ENCODE measurements at places on chromosomes 4 and X. TPM values are rescaled to one million over a fixed set of nuclear protein-coding genes. Genes with fewer than 3 reads are reported as not detected.
A peak's percentile ranks its signal among the peaks of the same experiment; 100 is the strongest.

DNA sequence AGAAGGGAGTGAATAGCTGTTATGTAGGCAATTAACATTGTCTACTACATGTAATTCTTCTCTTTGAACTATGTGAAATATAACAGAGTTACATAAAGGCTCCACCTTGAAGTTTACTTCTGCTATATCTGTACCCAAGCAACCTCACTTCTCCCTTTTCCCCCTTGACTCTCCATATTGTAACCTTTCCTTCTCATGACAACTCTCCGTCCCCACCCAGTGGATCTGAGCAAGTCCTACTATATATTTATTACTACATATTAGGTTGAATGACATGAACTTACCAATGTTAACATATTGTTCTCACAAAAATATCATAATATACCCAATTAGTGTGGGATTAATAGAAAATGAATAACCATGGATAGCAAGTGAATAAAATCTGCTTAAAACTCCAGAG lies 93.2 kb upstream of the ATP8A1 start:
- DNase-seq = no peak

GRCh38 chr4:118175506-118175905 lies 141.2 kb downstream of the NDST3 start:
- DNase-seq = no peak

GRCh38 chr4:101155945-101156344 lies 191.4 kb downstream of the PPP3CA start:
- no peak for DNase-seq

- peak; percentile 70 for DNase-seq
Observed at GRCh38 chr4:153232768-153233167, 28.5 kb downstream of the TRIM2 start.

DNA sequence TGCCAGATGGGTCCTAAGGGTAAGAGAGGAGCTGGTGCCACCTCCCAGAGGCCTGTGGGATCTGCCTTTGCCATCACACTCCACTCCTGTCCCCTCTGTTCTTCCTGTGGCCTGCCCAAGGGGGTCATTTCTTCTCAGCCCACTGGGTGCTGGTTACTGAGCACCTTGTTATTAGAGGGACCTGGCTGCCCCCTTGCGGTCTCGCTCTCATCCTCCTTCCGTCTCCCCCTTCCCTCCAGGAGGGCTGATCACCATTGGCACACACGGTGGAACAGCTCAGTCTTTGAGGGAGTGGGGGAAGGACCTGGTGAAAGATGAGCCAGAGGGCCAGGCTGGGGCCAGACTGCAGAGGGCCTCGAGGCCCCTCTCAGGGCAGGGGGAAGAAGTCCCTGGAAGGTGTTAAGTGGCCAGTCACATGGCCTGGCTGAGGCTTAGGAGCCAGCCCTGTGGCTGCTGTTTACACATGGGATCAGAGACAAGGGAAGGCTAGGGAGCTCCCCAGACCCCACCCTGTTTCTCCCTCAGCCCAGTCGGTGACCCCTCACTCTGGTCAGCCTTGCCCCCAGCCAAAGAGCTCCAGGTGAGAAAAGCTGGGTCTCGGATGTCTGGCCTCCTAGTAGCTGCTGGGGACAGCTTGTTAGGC lies 68.1 kb downstream of the MTMR1 start:
- no peak for DNase-seq

GRCh38 chr4:60885011-60885410 lies 315.1 kb upstream of the ADGRL3 start:
- DNase-seq = no peak

- DNase-seq = no peak
Observed at GRCh38 chr4:141962486-141962885, 326.1 kb downstream of the IL15 start.

DNA sequence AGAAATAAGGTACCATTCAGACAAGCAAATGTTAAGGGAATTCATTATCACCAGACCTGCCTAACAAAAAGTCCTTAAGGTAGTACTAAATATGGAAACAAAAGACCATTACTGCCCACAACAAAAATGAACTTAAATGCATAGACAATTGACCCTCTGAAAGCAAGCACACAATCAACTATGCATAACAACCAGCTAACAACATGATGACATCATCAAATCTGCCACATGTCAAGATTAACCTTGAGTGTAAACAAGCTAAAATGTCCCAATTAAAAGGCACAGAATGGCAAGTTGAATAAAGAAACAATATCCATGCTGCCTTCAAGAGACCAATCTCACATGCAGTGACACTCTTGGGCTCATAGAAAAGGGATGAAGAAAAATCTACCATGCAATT lies 160.7 kb upstream of the CPXCR1 start:
- no peak for DNase-seq

DNA sequence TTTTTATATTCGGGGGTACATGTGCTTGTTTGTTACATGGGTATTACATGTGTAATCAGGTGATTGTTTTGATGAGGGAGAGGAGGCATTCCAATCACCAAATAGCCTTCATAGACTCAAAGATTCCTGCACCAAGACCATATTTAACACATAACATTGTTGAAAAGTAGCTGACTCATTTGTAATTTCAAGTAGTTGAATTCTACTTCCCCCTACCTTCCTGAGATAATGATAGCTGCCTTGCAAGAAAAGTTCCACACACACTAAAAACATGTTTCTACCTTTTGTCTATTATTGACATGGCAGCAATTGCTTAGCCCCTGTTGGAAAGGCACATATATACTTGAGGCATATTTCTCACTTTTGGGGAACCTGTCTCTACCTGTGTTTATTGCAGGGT lies 16.1 kb downstream of the PGAM4 start:
- DNase-seq = no peak

DNA sequence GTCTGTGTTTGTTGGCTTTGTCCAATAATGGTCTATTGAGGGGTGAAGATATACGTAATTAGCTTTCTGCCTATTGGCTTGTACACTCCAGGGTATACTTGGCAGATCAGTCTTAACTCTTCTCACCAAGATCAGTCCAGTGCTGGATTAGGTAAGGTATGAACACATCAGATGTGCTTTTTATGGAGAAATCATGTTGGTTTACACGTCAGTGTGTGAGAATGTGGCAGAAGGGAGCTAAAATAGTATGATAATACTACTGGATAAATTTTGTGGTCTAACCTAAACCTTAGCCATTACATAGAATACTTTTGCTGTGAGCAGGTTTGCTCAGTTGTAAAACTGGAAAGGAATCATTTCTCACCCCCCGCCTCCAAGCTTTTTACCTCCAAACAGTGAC lies 4.2 kb downstream of the PDHA1 start:
- DNase-seq = no peak

DNA sequence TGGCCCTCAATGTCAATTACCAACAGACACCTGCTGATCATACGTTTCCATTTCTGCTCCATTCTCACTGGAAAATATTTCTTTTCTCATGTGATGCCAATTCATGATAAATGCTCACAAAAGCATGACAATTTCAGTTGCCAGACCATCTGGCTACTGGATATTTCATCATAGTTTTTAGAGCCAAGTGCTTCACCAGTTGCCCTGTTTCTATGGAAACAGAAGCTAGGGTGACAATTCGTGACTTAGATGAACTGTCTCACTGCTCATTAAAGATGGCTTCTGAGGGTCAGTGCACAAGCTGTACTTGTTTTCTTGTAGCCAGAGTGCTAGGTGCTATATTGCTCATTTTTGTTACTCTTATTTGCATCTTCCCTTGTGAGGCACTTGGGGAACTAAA lies 184.9 kb downstream of the COMMD8 start:
- no peak for DNase-seq

GRCh38 chrX:153667956-153668396 lies 5.6 kb downstream of the PNCK start:
- peak; percentile 84 for DNase-seq

DNA sequence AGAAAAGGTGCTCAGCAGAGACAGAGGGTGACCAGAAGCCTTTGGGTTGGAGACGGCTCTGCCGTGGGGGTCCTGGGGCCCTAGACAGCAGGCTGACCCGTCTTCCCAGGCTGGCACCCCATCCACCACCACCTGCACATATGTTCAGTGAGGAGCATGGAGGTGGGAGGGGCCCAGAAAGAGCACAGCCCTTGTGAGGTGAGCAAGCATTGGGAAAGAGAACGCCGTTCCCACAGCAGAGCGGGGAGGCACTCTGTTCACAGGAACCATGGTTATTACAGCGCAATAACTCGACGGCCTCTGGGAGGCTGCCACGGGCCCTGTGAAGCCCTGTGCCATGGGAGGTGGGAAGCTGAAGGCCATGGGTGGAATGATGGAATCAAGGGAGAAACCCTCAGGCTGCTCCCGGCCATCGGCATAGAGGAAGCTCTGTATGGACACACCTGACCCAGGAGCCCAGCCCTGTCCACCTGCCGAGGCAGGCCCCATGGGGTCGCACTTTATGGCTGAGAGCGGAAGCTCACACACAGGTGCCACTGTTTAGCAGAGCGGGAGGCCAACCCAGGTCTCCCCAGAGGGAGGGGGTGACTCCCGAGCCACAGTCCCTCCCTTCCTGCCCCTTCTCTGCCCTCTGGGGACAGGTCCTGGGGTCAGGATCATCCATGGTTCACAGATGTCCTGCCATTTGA lies 93.5 kb upstream of the AFAP1 start:
- DNase-seq = no peak

- no peak for DNase-seq
Observed at GRCh38 chr4:94126669-94127068, 81.0 kb upstream of the SMARCAD1 start.

DNA sequence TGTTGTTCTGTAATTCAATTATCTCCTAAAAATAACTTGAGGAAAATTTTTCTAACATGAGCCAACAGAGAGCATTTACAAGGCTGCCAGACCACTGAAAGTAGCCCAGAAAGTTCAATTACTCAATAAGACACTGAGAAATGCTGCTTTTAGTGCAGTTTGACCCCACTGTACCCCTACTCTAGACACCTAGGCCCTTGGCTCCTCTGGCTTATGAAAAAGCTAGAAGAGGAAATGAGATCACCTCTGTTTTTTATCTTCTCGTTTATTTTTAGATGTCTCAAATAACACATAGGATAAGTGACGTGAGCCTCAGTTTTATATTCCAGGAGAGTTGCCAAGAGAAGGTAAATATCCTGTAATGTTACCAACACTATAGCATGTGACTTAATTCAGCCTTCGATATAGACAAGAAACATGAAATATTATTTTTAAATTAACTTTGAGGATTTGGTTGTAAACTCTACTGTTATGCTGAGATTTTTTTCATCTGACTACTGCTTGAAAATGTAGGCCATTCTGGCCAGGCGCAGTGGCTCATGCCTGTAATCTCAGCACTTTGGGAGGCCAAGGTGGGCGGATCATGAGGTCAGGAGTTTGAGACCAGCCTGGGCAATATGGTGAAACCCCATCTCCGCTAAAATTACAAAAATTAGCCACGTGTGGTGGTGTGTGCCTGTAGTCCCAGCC lies 24.4 kb downstream of the TNIP3 start:
- no peak for DNase-seq

DNA sequence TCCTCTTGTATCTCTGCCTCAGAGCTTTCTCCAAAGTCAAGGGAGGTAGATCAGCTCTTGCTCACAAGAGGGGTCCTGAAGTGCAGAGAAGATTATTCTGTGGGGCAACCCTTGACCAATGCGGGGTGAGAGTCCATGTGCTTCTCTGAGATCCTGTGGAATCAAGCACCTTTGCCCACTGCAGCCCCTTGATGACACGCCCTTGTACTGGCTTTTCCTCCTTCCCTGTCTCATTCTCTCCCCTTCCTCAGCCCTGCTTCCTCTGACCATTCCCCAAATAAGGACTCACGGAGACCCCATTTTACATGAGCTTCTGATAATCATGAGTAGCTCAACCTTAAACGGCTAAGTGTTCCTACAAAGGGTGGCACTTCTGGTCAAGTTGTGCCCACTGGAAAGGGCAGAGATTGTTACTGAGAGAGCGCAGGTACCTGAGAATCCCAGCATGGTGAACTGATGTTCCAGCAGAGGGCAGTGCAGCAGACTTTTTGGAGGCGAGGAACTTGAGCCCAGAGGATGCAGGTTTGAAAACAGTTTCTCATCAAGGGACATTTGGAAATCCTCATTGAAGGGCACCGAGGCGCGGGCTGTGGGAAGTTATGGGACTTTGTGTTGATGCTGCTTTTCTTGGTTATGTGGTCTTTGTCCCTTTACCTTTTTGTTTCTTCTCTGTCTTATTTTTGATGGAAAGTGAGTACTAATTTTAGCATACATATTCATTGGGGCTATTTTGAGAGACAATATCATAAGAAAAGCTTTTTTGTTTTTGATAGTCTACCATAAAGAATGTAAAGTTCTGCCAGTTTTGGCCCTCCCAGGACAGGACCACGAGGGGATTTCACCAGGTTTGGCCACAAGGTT lies 201.3 kb downstream of the RBM46 start:
- peak; percentile 78 for DNase-seq

- DNase-seq = no peak
Observed at GRCh38 chrX:124280294-124280902, 52.1 kb upstream of the TEX13D start.

GRCh38 chr4:53706422-53707032 lies 115.2 kb upstream of the LNX1 start:
- DNase-seq = no peak

- DNase-seq = no peak
Observed at GRCh38 chr4:174420316-174420715, 102.0 kb downstream of the HPGD start.

DNA sequence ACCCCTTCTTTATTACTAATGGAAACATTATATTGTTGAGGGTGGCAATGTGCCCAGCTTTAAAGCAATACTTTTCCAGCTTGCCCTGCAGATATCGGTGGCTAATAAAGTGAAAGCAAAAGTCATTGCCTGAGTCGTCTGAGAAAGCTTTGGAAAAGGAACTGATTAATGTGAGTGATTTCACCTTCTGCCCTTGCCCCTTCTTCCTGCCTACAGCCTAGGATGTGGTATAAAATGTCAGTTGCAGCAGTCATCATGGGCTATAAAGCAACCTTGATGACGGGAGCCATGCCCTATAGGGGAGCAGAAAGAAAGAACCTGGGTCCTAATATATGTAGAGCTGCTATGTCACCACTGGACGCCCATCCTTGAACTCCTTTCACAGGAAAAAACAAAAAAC lies 132.4 kb upstream of the USP9X start:
- DNase-seq = no peak

Gene HPGD
- total RNA-seq = 3.6 TPM

Gene CLTRN
- total RNA-seq = 2.2 TPM

Gene GDI1
- total RNA-seq = 106 TPM

Gene CT45A2
- not detected for total RNA-seq

Gene NR3C2
- 2.8 TPM for total RNA-seq

Gene PALLD
- 20.8 TPM for total RNA-seq

Gene SHOX
- not detected for total RNA-seq

Gene TLR3
- 1.4 TPM for total RNA-seq

Gene PRDX4
- 142 TPM for total RNA-seq

Gene PPP4R3C
- not detected for total RNA-seq

Gene TRIM60
- not detected for total RNA-seq

Gene FAT1
- 172 TPM for total RNA-seq

Gene HDX
- 5.5 TPM for total RNA-seq
